ENCODE measurements at places on chromosomes 12 and 14.

DNA sequence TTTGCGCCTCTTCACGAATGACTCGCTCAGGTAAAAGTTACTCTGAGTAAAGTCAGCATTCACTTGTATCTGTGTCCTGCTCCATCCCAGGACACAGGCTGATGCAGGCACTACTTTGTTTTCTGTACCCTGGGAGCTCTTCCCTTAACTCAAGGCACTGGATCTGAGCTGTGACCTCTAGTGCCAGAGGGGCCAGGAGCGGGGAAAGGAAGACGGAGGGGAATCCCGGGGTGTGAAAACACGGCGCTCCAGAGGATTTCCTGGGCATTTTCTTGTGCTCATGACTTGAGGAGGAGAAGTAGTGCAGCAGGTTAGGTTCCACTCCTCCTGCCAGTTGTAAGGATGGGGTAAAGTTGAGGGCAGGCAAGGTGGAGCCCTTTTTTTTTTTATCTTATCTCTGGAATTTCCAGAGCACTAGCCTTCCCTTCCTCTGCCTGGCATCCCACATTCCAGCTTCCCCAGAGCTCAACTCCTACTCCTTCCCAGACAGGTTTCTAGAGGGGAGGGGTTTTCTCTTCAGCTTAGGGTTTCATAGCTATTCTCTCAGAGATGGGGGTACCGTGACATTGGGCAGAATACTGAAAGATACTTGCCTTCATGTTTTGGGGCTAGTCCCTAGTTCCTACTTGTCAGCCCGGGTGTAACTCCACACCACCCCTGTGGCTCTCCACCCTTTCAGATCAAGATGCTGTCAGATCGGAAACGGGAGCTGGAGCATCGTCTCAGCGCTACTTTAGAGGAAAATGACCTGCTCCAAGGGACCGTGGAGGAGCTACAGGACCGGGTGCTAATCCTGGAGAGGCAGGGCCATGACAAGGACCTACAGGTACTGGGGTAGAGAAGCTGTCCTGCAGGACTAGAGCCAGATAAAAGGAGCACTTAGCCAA, 52.3 kb downstream of the RAB35 start:
- DNase-seq = no peak

DNA sequence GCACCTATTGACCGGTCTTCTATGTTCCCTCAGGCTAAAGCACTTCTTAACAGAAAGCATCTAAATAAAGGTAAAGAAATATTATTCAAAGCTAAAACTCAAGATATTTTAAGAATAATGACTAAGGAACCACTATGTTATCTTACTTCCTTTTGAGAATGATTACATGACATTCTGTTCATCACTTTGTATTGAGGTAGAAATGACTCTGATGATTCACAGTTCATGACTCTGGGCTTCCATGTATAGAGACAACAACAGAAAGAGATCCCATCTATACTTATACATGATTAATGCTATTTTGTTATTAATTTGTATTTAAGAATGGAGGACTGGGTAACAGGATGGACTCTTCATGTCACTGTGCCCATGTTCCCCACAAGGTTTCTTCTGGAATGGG, 218.3 kb upstream of the OR4E1 start:
- DNase-seq = no peak

DNA sequence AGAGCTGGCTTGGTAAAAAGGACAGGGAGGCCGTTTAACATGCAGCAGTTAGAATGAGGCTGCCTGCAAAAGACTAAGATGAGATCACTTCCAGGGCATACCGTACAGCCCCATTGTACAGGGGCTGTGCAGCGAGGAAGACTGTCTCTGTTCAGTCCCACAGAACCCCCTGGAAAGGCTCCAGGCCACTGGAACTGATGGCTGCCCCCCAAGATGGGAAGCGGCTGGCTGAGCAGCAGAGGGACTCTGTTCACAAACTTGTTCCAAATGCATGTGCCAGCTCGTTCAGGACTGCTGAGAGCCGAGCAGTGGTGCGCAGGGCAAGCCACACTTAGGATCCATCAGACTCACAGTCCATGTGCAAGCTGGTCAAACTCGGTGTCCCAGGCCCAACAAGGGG, 82.9 kb downstream of the CHGA start:
- DNase-seq = no peak

DNA sequence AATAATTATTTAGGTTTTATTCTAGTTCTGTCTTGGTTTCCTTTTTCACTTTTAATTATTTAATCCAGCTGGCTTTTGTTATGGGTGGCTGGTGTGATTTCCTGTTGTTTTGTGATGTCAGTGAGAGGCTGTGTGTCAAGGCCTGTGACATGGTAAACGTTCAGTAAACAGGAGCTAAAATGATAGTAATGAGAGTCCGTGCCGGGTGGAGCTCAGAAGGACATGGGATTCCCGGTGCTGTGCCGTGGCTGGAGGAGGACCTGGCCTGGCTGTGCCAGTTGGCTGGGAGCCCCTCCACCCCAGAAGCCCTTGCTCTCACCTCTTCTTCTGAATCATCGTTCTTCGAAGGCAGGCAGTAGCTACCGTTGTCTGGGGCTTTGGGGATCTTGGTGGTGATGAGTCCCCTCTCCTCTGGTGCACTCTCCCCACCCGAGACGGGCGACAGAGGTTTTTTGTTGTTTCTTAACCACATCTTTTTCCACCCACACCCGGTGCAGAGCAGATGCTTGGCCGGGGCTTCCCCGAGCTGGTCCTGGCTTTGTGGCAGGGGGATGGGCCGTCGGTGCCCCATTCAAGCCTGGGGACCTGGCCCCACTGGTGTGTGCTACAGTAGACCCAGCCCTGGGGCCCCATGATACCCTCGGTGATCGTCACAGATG, 29.1 kb downstream of the SH2B3 start:
- peak; percentile 72 for DNase-seq

DNA sequence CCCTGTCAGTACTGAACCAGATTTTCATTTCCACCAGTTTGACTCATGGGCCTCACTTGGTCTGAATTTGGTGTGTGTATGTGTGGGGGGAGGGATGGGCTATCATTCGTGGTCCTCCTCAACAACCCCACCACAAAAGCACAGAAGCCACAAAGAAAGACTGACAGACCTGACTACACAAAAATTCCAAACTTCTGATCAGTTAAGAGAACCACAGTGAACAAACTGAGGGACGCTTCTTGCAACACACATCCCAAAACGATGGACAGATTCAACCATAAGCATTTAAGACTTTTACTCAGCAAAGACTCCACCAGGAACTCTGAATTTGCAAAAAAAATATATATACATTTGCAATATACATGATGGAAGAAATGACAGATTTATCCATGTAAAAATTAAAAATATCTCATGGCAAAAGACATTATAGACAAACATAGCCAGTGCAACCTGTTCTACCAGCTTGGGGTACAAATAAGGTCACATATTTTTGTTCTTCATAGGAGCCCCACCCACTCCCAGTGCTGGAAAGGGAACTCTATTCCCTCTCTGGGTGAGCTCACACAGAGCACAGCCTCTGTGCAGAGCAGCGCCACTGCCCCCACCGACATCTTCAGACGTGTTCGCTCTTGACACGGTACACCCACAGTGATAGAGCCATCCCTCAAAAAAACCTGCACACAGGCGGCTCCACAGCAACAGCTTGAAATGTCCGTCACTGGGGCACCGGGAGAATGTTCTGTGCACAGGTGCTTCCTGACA, 49.7 kb downstream of the JAG2 start:
- DNase-seq = no peak

DNA sequence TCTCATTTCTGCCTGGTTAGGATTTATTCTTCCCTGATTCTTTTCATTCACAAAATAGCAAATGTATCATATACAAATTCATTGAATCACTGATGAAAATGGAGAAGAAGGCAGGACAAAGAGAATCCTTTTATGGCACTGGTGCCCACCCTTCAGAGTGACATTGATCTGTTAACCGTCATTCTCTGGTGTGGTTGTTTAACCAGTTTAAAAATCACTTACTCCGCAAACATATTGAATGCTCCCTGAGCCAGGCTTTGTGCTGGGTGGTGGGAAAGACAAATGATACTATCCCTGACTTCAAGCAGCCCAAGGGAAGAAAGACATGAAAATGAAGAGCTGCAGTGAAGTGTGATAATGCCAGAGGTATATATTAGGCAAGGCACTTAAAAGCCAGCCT, 187.5 kb upstream of the SLC38A2 start:
- no peak for DNase-seq

GRCh38 chr12:115574826-115575225, 702.7 kb downstream of the MED13L start:
- DNase-seq = no peak

- no peak for DNase-seq
These were observed 15.0 kb upstream of the PPP1R13B start for GRCh38 chr14:103862393-103862782.

GRCh38 chr14:24439830-24440605, 2.6 kb downstream of the SDR39U1 start:
- no peak for DNase-seq

GRCh38 chr14:78018283-78018682, 151.9 kb upstream of the NRXN3 start:
- DNase-seq = no peak

- DNase-seq = no peak
These were observed 53.4 kb downstream of the SPTB start for GRCh38 chr14:64826333-64826732.

GRCh38 chr12:94994312-94994711, 9.2 kb downstream of the NDUFA12 start:
- no peak for DNase-seq

- DNase-seq = peak; percentile 17
These were observed 91.7 kb upstream of the SEL1L start for GRCh38 chr14:81625343-81625742.

DNA sequence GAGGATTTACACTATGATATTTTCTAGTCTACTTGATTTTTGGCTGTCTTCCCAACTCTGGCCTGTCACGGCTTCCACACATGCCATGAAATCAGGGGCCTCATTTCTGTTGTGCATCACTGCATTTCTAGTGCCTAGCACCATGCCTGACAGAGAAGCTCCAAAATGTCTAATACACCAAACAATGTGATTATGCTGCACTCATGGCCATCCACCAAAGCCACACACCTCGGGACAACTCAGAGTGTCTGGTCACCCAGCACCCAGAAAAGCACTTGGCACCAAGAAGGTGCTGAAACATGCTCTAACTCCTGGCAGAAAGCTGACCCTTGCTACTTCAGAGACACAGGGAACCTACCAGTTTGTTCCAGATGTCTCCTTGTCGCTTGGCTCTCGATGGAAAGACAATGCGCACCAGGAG, 11.3 kb downstream of the GCN1 start:
- no peak for DNase-seq

GRCh38 chr14:55129086-55129427, at the start of gene LGALS3:
Gene LGALS3, plus strand, starts transcription at chr14:55129252. Its CDS starts 8,122 bp downstream, at chr14:55137374.
- DNase-seq = peak; percentile 31

DNA sequence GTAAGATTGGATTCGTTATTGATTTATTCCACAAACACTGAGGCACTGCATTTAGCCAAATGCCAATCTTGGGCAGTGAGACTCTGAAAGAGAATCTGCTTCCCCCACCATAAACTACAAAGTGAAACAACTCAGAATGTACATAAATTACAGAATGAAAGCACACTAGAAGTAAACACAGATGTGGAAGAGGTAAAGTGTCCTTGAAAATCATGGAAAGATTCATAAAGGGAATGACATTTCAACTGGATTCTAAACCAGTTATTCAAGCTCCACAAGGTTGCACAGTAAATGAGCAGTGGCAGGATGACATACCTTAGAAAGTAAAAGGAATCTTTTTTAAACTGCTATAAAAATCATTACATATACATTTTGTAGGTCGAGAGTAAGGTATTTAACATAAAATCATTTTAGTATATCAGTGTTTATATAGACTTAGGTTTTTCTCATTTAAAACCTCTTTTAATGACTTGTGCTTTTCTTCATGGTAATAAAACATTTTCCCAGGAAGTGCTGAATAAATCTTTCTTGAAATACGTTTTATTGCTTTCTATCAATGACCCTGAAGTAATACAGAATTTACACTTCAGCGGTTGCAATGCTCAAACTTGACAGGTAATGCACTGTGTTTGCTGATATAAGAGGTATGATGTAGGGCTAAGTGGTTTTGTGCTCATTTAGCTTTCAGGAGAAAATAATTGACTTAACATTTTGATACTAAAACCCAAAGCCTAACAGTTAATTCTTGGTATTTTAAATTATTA, 270.6 kb downstream of the NAV3 start:
- DNase-seq = no peak

DNA sequence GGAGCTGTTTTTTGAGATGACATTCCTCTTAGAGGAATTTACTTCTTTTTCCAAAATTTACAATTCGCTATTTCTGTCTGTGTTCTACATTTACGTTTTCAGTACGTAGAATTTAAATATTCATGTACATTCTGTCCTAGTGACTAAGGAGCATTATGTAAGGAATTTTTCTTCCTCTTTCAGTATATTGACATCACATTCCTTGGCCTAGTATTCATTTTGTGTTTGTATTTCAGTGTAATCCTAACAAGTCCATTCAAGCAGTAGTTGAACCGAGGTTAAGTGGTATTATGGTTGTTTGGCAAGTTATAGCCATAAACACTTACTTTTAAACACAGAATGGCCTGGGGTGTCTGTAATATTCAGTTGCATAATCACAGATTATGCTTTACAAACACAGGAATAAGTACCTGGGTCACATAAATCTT, 465.2 kb downstream of the PCNX1 start:
- DNase-seq = no peak

DNA sequence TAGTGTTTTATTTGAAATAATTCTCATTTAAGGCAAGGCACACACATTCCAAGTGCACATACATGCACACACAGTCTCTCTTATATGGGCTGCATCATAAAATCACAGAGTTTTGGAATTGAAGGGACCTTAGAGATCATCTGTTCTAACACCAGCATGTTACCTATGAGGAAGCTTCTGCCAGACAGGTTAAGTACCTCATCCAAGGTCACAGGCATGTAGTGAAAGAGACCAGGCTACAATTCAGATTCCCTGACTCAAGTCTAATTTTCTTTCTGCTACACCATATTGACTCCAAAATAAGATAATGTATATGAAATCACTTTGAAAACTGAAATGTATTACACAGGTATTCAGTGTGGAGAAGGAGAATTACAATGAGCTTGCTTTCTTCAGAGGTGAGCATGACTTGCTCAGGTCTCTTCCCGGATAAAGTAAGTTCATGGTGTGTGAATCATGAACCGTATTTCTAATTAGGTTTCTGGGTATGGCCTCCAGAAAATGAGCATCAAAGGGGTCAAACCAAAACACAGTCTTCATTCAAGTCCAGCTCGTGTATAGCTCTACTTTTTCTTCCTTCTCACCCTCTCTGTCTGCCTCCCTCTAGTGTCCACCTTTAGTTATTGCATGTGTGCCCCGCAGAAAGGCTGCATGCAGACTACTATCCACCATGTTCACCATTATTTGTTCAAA, 411.9 kb downstream of the FUT8 start:
- DNase-seq = peak; percentile 80

- no peak for DNase-seq
These were observed 64.0 kb upstream of the RIN3 start for GRCh38 chr14:92449404-92450181.

GRCh38 chr12:116777245-116777644, 39.1 kb downstream of the RNFT2 start:
- DNase-seq = no peak

- DNase-seq = no peak
These were observed 107.1 kb downstream of the GPR135 start for GRCh38 chr14:59358102-59358501.
